Foreskin keratinocyte (primary cell): ENCODE measurements at places on chromosomes 11 and 22. TPM values are rescaled to one million over a fixed set of nuclear protein-coding genes. Genes with fewer than 3 reads are reported as not detected.

The UCP3 gene
- 0.21 and 0.48 TPM in 2 replicates for total RNA-seq

DNA sequence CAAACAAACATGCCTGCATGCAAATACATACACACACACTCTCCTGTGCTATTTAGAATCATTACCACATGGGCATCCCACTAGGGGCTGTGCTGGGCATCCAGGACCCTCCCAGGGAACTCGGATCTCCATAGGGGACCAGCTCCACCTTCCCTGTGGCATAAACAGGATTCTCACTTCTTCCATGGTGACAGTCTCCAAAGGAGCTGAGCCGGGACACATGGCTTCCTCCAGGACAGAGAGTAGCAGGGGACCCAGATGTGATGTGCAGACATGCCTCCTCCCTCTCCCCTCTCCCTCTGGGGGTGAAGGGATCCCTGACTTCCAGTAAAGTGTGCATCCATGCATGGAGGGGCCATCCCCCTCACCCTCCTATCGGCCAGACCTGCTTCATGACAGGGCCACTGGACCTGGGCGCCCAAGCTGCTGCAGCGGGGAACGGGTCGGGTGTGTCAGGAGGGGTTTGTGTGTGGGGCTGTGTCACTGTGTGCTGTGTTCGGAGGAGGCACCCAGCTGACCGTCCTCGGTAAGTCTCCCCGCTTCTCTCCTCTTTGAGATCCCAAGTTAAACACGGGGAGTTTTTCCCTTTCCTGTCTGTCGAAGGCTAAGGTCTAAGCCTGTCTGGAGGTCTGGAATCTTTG is 33.4 kb downstream of the IGLL5 start:
- no peak for DNase-seq

DNA sequence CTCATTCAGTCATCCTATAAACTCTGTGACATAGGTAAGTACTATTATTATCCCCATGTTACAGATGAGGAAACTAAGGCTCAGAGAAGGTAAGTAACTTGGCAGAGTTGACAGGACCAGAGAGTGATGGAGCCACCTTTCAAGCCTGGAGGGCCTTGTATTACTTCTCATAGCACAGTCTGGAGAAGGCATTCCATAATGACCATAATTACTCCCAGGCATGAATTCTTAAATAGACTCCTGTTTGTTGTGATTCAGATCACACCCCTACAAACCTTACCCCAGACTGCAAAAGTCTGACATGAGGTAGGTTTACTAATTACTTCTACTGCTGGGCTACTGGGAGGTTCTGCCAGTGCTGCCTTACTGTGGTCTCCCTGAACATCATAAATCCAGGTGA is 77.0 kb downstream of the CD44 start:
- DNase-seq: no peak

The CADM1 gene
- total RNA-seq: 49.0 and 52.4 TPM in 2 replicates

- peak; percentile 79 for DNase-seq
Measured at GRCh38 chr11:128530118-128531074, 57.0 kb downstream of the ETS1 start.

DNA sequence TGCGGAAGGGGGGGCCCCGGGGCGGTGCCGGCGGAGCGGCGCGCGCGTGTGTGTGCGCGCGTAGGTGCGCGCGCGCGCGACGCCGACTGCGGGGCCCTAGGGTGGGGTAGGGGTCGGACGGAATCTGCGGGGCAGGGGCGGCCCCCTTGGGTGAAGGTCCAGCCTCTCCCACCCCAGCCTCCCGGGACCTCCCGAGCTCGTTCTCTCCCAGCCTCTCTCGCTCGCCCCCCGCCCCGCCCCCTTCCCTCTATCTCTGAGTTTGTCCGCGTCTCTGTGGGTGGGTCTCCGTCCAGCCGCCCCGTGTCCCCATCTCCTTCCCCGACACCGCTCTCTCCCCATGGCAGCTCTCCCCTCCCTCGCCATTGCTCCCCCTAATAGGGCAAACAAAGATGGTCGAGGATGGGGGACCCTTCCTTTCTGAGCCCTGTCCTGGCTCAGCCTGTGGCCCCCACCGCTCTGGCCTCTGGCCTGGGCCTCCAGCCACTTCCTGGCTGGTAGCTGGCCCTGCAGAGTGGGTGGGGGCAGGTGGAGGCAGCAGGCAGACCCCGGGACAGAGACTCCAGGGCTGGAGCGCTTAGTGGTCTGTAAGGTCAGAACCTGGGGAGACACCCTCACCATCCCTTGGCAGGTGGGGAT is 33.0 kb upstream of the PRR5 start:
- DNase-seq: no peak

- DNase-seq: peak; percentile 47
Measured at GRCh38 chr11:86151174-86152005, 82.5 kb upstream of the PICALM start.

DNA sequence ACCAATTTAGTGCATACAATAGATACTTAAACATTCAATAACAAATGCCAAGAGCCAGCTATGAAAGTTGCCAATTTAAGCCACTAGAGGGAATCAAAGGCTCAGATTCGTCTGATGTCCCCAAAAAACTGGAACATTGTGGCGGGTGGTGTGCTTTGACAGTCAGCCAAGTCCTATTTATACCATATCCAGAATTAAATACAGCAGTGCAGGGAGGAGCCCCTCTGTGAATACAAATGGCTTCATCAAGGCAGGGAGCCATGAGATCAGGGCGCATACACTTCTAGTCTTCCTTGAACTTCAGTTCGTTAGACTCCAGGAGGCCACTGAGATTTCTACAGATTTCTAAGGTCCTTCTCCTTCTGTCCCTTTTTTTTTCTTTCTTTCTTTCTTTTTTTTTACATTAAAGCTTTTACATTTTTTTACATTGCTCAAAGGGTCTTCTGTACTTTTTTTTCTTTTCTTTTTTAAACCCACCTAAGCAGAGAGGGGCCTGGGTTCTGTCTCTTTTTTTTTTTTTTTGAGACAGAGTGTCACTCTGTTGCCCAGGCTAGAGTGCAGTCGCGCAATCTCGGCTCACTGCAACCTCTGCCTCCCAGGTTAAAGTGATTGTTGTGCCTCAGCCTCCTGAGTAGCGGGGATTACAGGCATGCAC is 41.5 kb upstream of the HSPA8 start:
- no peak for DNase-seq

GRCh38 chr11:108025387-108026080 is 16.8 kb downstream of the CUL5 start:
- no peak for DNase-seq
